ENCODE measurements at places on chromosomes 6 and 20. TPM values are rescaled to one million over a fixed set of nuclear protein-coding genes. Genes with fewer than 3 reads are reported as not detected.

GRCh38 chr6:136823128-136823660, 802 bp downstream of the PEX7 start:
- H3K27ac ChIP-seq = peak overlapping the region; percentile 94
- peaks cover 3% of the 10 kb centered on the region for H3K4me1 ChIP-seq
- H3K27me3 ChIP-seq = peaks cover 7% of the 10 kb centered on the region
- DNase-seq = no peak
- peak overlapping the region; percentile 87 for H3K4me3 ChIP-seq
- H3K36me3 ChIP-seq = peaks cover 22% of the 10 kb centered on the region

DNA sequence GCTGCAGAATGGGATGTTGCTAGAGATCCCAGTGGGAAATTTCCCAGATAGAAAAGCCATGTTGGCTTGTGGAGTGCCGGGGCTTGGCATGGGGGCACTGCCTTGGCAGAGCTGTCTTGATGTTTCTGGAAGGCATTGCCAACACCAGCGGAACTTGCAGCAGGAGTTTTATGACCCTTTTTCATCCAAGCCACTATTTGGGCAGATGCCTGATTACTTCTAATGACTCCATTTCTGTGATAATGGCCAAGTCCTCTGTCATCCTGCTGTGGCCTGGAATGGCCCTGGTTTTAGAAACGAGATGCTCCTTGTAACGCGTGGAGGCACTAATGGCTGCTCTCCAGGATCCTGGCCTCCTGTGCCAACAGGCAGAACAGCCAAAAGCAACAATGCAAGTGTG, 229.0 kb downstream of the ZNF217 start:
- H3K4me1 ChIP-seq = no peaks in the 10 kb centered on the region
- no peak overlapping the region for H3K27ac ChIP-seq
- H3K27me3 ChIP-seq = no peaks in the 10 kb centered on the region
- H3K36me3 ChIP-seq = no peaks in the 10 kb centered on the region
- DNase-seq = no peak

- H3K27me3 ChIP-seq = no peaks in the 10 kb centered on the region
- no peak for DNase-seq
- H3K4me1 ChIP-seq = peaks cover 25% of the 10 kb centered on the region
- peaks cover 12% of the 10 kb centered on the region for H3K36me3 ChIP-seq
- H3K27ac ChIP-seq = no peak overlapping the region
Observed at GRCh38 chr6:144377586-144378210, 92.6 kb downstream of the UTRN start.

GRCh38 chr20:3101737-3102574, 17.4 kb upstream of the AVP start:
- DNase-seq = no peak
- no peak overlapping the region for H3K27ac ChIP-seq
- no peak overlapping the region for H3K4me3 ChIP-seq
- H3K36me3 ChIP-seq = no peaks in the 10 kb centered on the region

DNA sequence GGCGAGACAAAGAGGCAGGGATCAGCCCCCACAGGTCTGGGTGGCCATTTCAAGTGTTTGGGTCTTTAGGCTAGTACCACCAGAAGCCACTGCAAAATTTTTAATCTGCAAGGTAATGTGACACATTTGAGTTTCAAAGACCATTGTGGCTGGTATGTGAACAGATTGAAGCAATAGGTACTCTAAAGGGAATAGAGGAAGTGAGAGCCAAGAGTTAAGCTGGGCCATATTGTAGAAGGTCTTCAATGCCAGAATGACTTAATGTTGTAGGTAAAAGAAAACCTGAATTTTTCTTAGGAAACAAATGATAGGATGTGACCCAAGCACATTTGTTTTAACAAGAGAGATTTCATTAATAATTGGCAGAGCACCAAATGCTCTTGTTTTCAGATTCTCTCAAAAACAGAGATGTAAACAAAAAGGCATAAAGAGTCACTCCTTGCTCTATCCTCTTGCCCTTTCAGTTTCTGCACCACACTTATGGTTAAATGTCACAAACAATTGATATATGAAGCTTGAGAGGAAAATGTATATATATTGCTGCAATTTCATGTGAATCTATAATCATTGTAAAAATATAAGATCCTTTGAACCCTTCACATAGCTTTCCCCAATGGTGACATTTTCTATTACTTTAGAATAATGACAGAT, 307.1 kb upstream of the PLN start:
- no peak for DNase-seq
- H3K4me3 ChIP-seq = no peak overlapping the region
- no peaks in the 10 kb centered on the region for H3K4me1 ChIP-seq
- no peaks in the 10 kb centered on the region for H3K27me3 ChIP-seq
- H3K27ac ChIP-seq = no peak overlapping the region

DNA sequence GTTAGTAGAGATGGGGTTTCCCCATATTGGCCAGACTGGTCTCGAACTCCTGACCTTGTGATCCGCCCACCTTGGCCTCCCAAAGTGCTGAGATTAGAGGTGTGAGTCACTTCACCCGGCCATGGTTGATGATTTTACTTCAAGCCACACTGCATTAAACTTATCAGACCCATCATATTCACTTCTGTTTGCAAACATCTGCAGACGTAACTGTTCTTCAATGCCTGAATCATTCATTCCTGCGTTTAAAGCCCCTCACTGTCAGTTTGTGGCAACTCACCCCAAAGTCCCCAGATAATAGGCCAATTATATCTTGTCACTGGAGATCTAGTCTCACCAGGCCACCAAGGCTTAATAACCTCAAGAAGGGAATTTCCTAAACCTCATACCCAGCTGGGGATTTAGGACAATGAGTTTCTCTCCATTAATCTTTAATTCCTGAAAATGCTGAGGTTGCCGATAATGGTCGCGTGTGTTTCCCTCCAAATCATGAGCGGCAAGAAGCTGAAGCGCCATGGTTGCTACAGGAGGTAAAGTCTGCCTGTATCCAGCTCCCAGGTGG, 229.6 kb downstream of the LY86 start:
- H3K4me3 ChIP-seq = no peak overlapping the region
- no peak overlapping the region for H3K27ac ChIP-seq
- H3K27me3 ChIP-seq = peaks cover 4% of the 10 kb centered on the region
- H3K36me3 ChIP-seq = no peaks in the 10 kb centered on the region
- peaks cover 7% of the 10 kb centered on the region for H3K4me1 ChIP-seq

- no peak for DNase-seq
- no peaks in the 10 kb centered on the region for H3K36me3 ChIP-seq
- no peak overlapping the region for H3K27ac ChIP-seq
Observed at GRCh38 chr6:169896826-169897456, 145.5 kb downstream of the ERMARD start.

GRCh38 chr6:42694586-42694985, 27.8 kb downstream of the PRPH2 start:
- H3K4me3 ChIP-seq = no peak overlapping the region
- no peaks in the 10 kb centered on the region for H3K27me3 ChIP-seq
- H3K36me3 ChIP-seq = peaks cover 14% of the 10 kb centered on the region
- no peak for DNase-seq
- no peak overlapping the region for H3K27ac ChIP-seq

DNA sequence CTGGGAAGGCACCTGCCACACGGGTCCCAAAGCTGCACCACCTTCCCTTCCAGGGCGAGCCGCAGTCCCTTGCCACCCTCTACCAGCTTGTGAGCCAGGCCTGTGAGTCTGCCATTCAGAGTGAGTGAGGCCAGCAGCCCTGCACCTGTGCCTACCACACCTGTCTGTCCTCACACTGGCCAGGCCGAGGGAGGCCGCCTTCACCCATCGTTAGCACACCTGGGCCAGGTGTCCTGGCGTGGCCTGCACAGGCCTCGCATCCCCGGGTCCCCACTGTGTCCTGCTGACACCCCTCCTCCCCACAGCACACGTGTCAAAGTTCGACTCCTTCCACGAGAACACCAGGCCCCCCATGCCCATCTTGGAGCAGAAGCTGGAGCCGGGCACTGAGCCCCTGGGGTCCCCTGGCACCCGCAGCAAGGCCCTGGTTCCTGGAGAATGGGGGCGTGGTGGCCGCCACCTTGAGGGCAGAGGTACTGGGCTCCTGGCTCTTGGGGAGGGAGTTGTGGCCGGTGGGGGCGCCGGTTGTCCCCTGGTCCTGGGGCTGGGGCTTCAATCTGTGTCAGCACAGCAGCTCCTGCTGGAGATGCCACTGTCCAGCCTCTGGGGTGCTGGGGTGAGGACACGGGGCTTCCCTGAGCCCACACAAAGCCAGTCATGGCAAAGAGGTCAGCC, 33.0 kb downstream of the CHRNA4 start:
- H3K4me1 ChIP-seq = no peaks in the 10 kb centered on the region
- no peak overlapping the region for H3K27ac ChIP-seq
- H3K4me3 ChIP-seq = no peak overlapping the region
- no peaks in the 10 kb centered on the region for H3K36me3 ChIP-seq
- peaks cover 17% of the 10 kb centered on the region for H3K27me3 ChIP-seq

DNA sequence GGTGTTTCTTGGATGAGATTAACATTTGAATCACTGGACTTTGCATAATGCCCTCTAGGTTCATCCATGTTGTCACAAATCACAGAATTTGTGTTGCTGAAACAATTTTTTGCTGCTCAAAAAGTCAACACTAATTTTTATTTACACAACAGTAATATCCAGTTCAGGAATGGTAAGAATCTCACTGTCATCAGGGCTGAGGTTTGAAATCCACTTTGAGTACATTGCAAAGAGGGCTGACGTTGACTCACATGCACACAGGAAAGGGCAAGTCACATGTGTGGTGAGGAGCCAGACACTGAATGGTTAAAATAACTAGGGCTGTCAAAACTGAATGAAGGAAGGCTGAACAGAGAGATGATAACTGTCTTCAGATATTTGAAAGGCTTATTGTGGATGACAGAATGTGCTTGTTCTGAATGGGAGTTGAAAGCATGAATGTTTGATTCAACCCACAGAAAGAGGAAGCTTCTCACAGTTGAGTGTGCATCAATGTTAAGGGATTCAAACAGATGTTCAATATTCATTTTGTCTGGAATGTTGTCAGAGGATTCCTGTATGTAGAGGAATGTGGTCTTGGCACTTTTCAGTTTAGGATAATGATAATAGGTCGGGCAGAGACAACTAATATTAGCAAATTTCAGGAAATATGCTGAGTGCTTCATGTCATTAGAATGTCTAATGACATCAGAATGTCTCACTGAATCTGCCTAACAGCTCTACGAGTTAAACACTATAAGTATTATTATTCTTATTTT, 3.6 kb upstream of the ADGRG6 start:
- peak overlapping the region; percentile 87 for H3K27ac ChIP-seq
- H3K36me3 ChIP-seq = peaks cover 2% of the 10 kb centered on the region
- no peak for DNase-seq
- no peaks in the 10 kb centered on the region for H3K27me3 ChIP-seq

GRCh38 chr20:17859616-17860232, 108.9 kb downstream of the SNX5 start:
- DNase-seq = no peak
- H3K4me3 ChIP-seq = no peak overlapping the region
- no peak overlapping the region for H3K27ac ChIP-seq
- H3K27me3 ChIP-seq = peaks cover 17% of the 10 kb centered on the region
- H3K4me1 ChIP-seq = peaks cover 18% of the 10 kb centered on the region

- H3K36me3 ChIP-seq = peaks cover 13% of the 10 kb centered on the region
- peak overlapping the region; percentile 79 for H3K4me3 ChIP-seq
- peaks cover 4% of the 10 kb centered on the region for H3K4me1 ChIP-seq
- peaks cover 57% of the 10 kb centered on the region for H3K27me3 ChIP-seq
- H3K27ac ChIP-seq = peak overlapping the region; percentile 26
Observed at GRCh38 chr6:31272836-31273626, 1.1 kb upstream of the HLA-C start.

DNA sequence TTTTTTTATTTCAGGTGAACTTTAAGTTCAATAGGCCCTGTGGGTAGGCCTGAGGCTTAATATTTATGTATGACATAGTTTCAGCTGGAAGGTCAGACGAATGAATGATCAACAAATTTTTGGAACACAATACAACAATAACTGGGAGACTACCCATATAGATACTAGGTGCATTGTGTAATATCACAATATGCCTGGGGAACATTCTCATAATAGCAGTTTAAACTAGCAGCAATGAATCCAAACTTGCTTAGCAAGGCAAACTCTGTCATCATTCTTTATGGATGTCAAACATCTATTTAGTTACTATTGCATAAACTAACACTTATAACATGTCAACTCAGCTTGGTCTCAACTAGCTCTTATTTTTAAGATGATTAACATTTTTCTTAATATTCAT, 49.3 kb downstream of the ELOVL4 start:
- H3K4me1 ChIP-seq = no peaks in the 10 kb centered on the region
- DNase-seq = no peak
- no peaks in the 10 kb centered on the region for H3K27me3 ChIP-seq
- no peak overlapping the region for H3K4me3 ChIP-seq

GRCh38 chr6:134510920-134511319, 193.0 kb upstream of the SGK1 start:
- H3K4me3 ChIP-seq = no peak overlapping the region
- H3K27ac ChIP-seq = no peak overlapping the region
- peaks cover 10% of the 10 kb centered on the region for H3K4me1 ChIP-seq

DNA sequence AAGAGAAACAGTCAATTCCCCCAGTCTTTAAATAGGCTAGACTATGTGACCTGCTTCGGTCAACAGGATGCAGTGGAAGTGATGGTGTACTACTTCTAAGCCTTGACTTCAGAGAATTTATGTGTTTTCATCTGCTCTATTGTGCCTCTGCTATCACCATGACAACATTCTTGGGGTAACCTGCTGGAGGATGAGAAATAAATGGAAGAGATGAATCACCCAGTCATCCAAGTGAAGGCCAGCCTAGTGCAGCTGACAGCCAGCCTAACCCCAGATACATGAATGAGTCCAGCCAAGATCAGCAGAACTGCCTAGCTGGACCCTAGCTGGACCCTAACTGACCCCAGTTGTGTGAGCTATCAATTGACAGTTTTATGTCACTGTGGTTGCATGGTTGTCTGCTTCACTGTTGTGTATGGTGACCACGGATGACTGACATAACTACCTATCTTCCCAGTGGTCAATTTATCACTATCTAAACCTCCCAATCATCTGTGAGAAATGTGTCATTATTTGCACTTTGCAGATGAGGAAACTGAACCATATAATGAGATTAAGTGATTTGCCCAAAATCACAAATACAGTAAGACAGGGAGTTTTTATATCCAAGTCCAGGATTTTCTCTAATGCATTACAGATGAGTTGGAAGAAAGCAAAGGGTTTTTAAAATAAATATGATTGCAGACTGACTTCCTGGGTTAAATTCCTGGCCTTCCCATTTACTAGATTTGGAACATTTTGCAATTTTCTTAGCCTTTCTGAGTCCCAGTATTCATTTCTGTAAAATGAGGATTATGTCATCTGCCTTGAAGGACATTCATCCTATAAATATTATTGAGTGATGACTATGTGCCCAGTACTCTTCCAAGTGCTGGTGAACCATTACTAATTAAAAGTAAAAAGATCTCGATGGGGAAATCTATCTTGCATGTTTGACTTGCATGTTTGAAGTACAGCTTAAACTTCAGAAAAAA, 136.4 kb upstream of the PLCB4 start:
- H3K27me3 ChIP-seq = no peaks in the 10 kb centered on the region
- peaks cover 1% of the 10 kb centered on the region for H3K4me1 ChIP-seq
- no peaks in the 10 kb centered on the region for H3K36me3 ChIP-seq
- H3K27ac ChIP-seq = no peak overlapping the region
- no peak overlapping the region for H3K4me3 ChIP-seq
- DNase-seq = no peak

MLIP gene
- total RNA-seq = 1.3 TPM

- no peak overlapping the region for H3K27ac ChIP-seq
- H3K36me3 ChIP-seq = no peaks in the 10 kb centered on the region
- no peak overlapping the region for H3K4me3 ChIP-seq
- DNase-seq = no peak
Observed at GRCh38 chr6:113065611-113066010, 718.5 kb downstream of the RFPL4B start.

MYBL2 gene
- total RNA-seq = 44.4 TPM

EPM2A gene
- total RNA-seq = 14.7 TPM

GGTLC1 gene
- total RNA-seq = not detected

Measured in progenitor cell of endocrine pancreas (in vitro differentiated cells).